GF-D8 (cell line): ENCODE measurements at places on chromosomes 2 and 18.
A peak's percentile ranks its signal among the peaks of the same experiment; 100 is the strongest.

DNA sequence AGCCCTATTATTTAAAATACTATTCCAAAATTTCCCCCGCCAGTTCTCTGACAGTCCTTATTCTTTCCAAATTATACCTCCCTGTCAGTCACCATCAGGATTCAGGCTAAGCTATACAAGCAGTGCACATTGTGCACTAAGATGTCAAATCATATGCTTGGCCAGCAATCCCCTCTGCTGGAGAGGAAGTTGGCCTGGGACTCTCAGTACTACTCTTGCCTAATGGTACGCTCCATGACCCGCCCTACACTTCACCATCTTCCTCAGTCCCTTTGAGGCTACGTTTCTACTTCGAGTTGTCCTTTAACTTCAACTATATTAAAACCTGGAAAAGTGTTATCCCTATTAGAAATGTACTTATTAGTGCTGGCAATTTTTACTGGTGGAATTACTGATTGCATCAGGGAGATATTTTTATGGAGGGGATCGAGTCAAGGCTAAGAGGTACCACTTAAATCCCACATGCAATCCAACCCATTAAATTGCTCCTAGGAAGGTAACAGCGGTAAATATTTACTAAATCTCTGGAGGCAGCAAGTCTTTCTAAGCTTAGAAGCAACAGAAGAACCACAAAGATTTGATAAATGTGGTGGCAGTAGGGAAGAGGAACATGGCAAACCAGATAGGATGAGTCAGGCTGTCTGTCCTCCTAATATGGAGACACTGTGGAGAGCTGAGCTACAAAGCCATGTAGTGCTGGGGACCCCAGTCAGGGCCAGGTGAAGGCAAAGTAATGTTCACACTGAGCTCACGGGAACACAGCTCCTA lies 2.7 kb downstream of the USP40 start:
- peak; percentile 35 for DNase-seq

GRCh38 chr2:180733330-180733729 lies 247.1 kb upstream of the UBE2E3 start:
- DNase-seq = no peak

DNA sequence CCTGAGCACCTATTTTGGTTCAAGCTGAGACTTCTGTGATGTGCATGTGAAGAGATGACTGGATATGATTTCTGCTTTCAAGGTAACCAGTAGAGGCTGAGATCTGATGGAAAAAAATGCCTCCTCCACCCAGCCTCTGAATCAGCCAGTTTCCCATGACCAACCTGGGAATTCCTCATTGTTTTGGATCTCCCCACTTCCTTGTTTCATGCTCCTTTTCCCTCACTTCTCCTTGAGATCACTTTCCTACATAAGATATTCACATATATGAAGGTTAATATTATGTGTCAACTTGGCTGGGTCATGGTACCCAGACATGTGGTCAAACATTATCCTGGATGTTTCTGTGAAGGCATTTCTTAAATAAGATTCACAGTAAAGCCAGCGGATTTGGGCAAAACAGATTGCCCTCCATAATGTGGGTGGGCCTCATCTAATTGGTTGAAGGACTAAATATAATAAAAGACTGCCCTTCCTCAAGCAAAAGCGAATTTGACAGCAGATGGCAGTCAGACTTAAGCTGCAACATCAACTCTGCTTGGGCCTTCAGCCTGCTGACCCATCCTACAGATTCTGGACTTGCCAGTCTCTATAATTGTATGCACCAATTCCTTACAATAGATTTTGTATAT lies 379.4 kb downstream of the TNS1 start:
- DNase-seq = no peak

- no peak for DNase-seq
Measured at GRCh38 chr2:234640657-234641056, 143.8 kb upstream of the ARL4C start.

DNA sequence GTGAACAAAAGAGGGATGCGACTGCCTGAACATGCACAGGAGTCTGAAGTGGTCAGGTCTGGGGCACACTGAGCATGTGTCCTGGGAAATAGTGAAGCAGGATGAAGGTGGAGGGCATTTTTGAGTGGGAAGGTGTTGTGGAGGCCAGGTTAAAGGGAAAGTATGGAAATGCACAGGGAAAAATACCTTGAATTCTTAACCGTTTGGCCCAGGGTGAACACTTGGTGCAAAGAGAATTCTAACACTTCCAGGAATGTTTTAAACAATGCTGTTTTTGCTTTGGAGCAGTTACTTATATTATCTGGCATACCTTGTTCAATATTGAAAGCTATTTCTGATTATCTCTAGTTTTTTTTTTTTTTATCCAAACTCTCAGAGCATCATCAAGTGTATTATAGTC lies 623.5 kb downstream of the DCC start:
- no peak for DNase-seq

- no peak for DNase-seq
Measured at GRCh38 chr2:238308177-238308576, 12.1 kb upstream of the TRAF3IP1 start.

- DNase-seq = peak; percentile 55
Measured at GRCh38 chr2:43158259-43158880, 68.0 kb downstream of the ZFP36L2 start.

GRCh38 chr2:235811446-235812184 lies 317.8 kb downstream of the AGAP1 start:
- no peak for DNase-seq

- no peak for DNase-seq
Measured at GRCh38 chr2:42339191-42339912, 21.7 kb downstream of the COX7A2L start.

GRCh38 chr2:85357736-85358135 lies 3.2 kb downstream of the ELMOD3 start:
- no peak for DNase-seq

GRCh38 chr2:104734937-104735586 lies 118.9 kb upstream of the POU3F3 start:
- DNase-seq = peak; percentile 16

DNA sequence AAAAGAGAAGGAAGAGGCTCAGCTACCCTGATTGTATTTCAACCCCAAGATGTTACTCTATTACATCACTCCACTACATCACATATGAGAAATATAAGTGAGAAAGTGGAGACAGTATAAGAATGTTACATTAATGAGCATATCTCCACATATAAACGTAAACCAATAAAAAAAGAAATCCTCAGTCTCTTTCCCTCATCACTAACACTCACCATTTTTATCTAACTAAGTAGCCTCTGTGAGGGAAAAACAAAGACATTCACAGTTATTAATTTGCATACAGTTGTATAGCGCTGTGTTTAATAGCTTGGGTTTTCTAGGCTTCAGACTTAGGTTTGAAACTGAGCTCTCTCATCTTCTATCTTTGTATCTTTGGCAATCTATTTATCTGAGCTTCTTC lies 489.1 kb upstream of the LRRTM4 start:
- DNase-seq = no peak

GRCh38 chr18:44537526-44537925 lies 143.2 kb upstream of the SETBP1 start:
- no peak for DNase-seq

DNA sequence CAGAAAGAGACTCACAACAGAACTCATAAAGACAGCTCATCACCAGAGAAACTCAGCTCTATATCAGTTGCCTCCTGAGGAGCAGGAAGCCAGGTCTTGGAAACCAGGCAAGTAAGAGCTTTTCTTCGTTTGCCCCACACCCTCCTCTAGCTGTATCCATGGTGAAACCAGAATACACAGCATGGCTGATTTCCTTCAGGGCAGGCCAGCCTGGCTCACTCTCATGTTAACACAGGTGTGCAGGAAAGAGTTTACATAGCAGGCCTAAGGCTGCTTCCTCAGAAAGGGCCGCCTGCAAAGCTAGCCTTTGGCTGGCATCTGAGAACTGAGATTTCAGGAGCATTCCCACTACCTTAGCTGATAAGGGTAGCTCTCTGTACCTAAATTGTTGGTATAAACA lies 65.7 kb downstream of the KLHL14 start:
- DNase-seq = no peak

DNA sequence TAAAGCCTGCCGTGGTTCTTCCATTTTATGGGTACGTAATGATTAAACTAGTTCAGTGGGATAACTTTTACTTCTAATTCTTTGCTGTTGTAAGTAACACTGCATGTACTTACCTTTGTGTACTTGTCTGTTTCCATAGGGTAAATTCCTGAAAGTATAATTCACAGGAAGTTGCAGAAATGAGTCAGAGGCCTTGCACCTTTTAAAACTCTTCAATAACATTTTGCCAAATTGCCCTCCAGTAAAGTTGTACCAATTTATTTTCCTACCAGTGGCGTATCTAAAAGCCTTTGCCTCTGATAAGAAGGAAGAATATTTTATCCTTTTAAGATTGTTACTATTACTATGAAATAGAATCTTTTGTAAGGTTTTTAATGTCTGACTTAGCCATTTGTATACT lies 65.1 kb downstream of the CAB39 start:
- DNase-seq = no peak

DNA sequence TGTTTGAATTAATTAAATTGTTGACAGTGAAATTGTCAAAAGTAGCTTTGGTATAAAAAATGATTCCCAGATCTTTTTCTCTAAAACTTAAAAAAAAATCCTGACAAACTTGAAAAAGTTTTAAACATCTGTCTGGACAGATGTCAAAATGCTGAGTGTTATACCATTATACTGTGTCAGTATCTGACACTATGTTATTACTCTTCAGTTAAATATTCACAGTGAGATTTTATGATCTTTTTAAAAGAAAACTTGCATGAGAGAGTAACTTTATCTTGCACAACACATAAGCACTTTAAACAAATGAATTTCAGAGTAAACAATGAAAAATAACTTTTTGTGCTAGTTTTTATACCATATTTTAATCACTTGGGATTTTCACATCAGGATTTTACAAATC lies 167.4 kb downstream of the MEIS1 start:
- DNase-seq = no peak

DNA sequence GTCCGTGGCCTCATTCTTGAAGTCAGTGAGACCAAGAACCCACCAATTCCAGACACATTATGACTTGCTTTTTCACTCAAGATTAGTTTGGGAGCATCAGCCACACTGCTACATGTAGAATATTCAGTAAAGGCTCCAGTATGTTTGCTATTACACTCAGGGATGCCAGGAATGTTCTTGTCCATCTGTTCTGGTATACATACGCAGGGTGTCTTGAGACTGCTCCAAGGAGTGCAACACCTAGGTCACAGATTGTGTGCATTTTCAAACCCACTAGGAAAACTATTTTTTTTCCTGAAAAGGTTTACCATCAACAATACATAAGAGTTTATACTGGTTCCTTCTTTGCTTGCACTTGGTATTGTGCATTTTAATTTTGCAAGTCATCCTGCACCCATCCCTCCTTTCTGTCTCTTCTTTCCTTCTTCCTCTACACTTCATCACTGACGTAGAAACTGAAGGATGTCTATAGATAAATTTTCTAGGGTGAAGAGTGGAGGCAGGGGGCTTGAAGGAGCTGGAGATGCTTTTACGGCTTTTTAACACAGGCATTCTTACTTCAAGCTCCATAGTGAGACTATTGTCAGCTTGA lies 35.3 kb upstream of the MAP2 start:
- DNase-seq = no peak

- DNase-seq = no peak
Measured at GRCh38 chr2:68888038-68888704, 17.0 kb upstream of the BMP10 start.

- DNase-seq = no peak
Measured at GRCh38 chr2:64937687-64938491, 51.3 kb upstream of the SLC1A4 start.

DNA sequence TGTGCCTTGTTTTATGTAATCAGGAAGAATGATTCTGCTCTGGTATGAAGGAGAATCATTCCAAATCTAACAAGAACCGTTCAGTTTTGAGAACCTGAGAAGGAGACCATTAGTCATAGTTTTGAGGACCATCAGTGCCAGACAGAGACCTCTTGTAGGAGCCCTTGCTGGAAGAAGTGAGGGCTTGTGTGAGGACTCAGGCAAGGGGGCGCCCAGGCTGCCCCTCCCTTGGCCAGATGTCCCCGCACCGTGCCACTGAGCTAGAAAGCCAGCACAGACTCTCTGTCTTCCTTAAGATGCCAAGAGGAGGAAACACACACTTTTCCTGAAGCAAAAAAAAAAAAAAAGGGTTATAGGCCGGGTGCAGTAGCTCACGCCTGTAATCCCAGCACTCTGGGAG lies 55.7 kb upstream of the SLC39A10 start:
- no peak for DNase-seq

DNA sequence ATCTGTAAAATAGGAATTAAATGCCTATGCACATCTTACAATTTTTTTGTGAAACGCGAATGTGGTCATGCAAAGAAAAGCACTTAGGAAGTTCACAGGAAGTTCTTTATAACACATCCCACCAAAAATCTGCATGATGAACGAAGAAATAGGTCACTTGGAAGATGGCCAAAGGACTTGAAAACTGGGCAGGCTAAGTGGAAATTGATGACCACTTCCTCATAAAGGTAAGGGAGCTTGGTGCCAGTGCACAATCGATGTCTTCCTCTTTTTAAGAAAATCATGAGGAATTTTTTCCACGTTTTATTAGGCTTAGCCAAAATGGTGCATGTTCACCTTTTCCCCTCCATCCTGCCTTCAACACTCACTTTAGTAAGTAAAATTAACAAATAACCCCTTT lies 8.2 kb upstream of the NT5C1B start:
- DNase-seq = no peak

DNA sequence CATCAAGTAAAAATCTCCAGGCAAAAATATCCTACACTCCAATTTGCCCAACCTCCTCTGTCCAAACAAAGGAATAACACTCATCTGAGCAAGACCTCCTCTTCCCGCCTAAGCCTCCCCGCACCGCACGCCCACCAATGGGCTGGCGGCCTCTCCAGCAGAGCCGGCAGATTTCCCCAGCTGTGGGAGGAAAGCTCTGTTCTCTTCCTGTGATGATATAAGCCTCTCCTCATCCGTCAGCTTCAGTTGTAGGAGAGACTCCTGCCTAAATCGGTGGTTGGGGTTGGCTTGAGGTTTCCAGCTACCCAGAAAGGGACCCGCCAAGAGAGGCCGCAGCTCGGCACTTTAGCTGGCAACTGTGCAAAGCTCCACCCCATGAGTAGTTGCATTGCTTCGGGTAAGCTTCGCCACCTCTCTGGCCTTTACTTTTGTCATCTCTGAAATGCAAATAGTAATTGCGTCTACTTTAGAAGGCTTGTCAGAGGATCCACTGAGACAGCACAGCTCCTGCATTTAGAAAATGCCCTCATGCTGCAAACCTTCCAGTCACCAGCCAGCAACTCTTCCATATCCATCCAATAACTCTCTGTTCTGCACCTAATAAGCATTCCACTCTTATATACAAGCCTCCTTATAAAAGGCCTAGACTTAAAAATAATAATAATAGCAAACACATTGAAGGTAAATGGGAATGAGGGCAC lies 146.4 kb downstream of the MYT1L start:
- no peak for DNase-seq

- DNase-seq = no peak
Measured at GRCh38 chr18:72412927-72413326, 131.2 kb downstream of the CBLN2 start.

- peak; percentile 63 for DNase-seq
Measured at GRCh38 chr2:233409286-233409991, 55.1 kb downstream of the DGKD start.

DNA sequence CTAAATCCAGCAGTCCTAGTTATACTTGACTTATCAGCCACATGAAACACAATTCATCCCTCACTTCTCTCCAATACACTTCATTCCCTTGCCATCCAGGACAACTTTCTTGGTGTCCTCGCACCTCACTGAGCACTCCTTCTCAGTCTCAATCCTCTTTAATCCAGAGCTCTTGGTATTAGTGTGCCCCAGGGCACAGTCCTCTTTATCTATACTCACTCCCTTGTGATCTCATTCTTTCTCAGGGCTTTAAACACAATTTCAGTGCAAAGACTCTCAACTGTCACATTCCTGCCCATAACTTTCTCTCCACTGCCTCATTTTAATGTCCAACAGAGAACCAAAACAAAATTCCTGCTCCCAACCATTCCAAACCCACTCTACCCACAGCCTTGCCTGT lies 60.8 kb upstream of the SPOPL start:
- no peak for DNase-seq
